ENCODE measurements at places on chromosomes 11 and 22.

GRCh38 chr11:104979839-104980238 lies 11.5 kb upstream of the CASP4 start:
- no peak for DNase-seq

- DNase-seq: no peak
Measured at GRCh38 chr22:31244046-31244942, 32.2 kb downstream of the LIMK2 start.

GRCh38 chr11:76337923-76338322 lies 43.0 kb downstream of the THAP12 start:
- DNase-seq: no peak

- DNase-seq: no peak
Measured at GRCh38 chr11:111088847-111089355, 156.6 kb upstream of the POU2AF2 start.

GRCh38 chr11:121460941-121461514 lies 8.3 kb upstream of the SORL1-AS1 start:
- no peak for DNase-seq

- DNase-seq: no peak
Measured at GRCh38 chr11:113147249-113147648, 167.1 kb upstream of the TTC12 start.

- no peak for DNase-seq
Measured at GRCh38 chr22:18064636-18065035, 13.2 kb upstream of the PEX26 start.

DNA sequence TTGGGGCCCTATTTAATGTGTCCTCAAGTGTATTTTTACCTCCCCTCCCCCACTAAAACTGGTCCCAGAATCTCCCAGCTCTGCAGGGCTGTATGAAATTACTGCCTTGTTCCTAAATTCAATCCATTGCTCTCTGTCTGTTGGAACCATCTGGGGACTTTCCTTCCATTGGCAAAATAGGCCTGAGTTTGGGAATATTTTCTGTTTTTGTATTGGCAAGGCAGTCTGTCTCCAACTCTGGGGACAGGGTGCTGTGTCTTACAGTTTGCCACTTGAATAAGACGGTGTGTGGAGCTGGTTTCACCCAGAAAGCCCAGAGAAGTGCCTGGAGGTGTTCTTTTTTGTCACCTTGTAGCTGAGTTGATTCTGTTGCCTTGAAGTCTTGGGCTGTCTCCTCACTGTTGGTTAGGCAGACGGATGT lies 1.3 kb downstream of the PACS1 start:
- no peak for DNase-seq

GRCh38 chr11:39190751-39191150 lies 2268.7 kb downstream of the LRRC4C start:
- no peak for DNase-seq

GRCh38 chr22:36565159-36565507 lies 36.2 kb upstream of the EIF3D start:
- DNase-seq: no peak

- DNase-seq: no peak
Measured at GRCh38 chr22:30216710-30217109, 29.8 kb downstream of the LIF start.

GRCh38 chr22:29003975-29004646 lies 57.5 kb downstream of the C22orf31 start:
- DNase-seq: no peak

DNA sequence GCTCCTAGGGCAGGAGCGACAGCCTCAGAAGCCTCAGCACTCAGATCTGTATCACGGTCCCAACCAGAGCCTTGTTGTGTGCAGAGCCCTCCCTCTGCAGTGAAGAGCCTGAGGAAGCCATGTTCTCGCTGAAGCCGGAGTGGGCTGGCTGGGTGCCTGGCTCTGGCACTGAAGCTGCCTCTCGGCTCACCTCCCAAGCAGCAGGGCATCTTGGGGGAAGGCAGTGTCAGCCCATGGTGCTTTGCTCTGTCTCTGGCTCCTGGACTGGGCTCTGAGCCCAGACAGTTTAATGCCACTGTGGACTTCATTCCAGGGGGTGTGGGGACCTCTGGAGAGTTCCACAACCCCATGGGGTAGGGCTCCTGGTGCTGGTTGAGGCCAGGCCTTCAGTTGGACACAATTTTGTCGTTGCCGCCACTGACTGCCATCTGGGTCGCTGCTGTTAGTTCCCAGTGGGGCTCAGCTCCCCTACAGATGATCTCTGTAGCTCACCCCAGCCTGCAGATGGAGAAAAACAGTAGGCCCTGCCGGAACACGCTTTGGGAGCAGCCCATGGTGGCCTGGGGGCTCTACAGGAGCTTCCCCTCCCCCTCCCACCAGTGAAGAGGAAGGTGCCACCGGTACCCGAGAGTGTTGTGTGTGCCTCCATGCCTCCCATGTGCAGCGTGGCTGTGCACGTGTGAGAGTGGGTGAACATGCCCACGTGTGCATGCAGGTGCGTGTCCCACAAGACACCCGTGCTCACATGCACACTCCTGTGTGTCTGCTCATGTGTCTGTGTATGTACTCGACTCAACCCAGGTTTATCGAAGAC lies 86.5 kb upstream of the B3GAT1 start:
- DNase-seq: no peak

- DNase-seq: no peak
Measured at GRCh38 chr11:86136538-86136937, 67.7 kb upstream of the PICALM start.

- no peak for DNase-seq
Measured at GRCh38 chr11:81852896-81853295, 880.8 kb downstream of the FAM181B start.

DNA sequence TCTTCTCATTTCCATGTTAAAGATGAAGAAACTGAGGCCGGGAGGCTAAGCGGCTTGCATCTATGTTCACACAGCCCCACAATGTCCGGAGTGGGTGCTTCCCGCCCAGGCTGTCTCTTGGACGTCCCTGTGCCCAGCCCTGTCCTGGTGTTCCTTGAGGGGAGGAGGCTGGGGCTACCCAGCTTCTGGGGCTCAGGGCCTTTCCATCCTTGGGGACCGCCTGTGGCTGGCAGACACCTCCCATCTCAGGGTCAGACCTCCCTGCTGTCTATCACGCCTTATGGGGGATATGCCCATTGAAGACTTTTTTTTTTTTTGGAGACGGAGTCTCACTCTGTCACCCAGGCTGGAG lies 95.5 kb downstream of the WNT7B start:
- no peak for DNase-seq

DNA sequence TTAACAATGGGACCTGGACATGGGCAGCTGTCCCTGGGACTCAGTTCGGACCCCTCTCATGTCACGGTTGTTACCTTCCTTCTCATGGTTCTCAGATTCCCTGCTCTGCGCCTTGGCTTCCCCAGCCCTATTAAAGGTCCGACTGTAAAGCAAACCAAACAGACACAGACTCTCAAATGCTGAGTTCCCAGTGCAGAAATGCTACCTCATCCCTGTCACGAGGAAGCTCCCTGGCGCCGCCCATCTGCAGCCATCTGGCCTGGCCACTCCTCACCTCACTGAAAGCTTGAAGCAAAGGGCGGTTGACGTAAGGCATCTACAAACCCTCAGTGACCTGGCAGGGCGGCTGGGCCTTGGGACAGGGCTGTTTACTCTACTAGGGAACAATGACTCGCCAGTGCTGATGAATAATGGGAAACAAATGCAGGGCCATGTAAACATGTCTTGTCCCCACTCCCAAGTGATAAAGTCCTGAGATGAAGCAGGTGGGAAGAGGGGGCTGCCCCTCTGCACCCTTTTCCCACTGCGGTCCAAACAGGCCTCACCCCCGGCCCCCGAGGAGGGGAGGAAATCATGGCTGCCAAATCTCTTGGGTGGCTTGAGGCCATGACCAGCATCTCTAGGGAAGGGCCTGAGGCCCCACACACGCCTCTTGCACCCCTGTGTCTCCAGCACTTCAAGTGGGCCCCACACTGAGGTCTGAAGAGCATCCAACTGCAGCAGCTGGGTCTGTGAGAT lies 49.3 kb downstream of the SCUBE1 start:
- no peak for DNase-seq

- no peak for DNase-seq
Measured at GRCh38 chr22:27401321-27401720, 400.2 kb downstream of the MN1 start.

DNA sequence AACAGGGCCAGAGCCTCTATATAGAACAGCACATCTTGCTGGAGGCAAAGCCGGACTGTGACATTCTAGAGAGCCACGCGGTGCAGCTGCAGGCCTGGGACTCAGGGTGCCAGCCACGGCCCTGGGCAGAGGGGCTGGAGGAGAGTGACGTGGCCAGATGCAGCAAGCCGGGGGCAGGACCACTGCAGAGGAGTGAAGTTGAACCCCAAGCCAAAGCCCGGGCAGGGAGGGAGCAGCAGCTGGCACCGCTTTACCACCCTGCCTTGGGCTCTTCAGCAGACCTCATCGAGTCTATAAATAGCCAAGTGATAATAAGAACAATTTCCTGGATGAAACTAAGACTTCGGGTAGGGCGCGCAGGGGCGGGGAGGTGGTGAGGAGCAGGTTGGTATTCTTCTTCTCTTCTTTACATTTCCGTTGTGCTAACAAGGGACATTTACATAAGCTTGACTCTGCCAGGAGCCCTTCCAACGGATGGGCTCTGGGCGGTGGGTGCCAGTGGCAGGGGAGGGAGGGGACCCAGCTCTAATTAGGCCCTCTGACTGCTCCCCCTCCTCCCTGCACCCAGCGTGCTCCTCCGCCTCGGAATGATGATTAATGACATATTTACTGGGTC lies 110.2 kb downstream of the ST3GAL4 start:
- DNase-seq: no peak

GRCh38 chr22:39206491-39206890 lies 38.3 kb downstream of the PDGFB start:
- DNase-seq: no peak

DNA sequence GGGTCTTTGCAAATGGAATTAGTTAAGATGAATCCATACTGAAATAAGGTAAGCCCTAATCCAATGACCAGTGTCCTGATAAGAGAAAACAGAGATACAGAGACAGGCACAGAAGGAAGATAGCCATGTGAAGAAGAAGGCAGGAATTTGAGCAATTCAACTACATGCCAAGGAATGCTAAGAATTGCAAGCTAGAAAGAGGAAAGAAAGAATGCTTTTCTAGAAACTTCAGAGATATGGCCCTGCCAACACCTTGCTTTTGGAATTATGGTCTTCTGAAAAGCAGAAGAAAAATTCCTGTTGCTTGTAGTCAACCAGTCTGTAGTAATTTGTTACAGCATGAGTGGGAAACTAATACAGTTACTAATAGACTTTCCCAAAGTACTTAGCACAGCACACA lies 111.3 kb downstream of the SLC17A6 start:
- no peak for DNase-seq

DNA sequence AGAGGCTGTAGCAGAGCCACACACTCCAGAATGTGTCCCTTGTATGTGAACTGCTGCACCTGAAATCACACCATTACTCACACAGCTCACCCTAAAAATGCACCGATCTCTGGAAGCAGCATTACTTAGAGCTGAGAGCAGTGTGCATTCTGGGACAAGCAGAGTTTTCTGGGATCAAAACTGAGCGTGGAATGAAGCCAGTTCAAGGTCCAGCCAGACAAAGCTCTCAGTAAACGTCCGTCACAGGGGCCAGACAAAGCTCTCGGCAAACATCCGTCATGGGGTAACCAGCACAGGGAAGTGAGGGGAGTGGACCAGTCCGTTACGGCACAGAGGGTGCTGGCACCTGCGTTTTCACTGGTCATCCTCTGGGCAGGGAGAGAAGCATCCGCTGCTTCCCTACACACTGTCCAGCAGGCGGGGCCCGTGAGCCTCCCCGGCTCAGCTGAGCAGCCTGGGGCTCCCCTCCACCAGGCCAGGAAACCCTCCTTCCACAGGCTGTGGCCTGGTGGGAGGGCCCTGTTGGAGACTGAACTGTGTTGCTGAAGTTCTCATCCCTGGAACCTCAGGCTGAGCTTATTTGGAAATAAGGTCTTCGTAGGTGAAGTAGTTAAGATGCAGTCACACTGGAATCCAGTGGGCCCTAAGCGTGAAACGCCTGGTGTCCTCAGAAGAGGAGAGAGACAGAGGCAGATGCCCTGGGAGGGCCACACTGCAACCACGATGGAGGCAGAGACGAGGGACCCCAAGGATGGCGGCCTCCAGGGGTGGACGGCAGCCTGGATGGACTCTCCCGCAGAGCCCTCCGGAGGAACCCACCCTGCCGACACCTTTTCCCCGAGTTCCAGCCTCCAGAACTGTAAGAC lies 883.9 kb downstream of the BRD1 start:
- no peak for DNase-seq
